Inflammatory macrophage treated with lipopolysaccharide for 4 hours (primary cell): ENCODE measurements at places on chromosomes 2 and 18.

DNA sequence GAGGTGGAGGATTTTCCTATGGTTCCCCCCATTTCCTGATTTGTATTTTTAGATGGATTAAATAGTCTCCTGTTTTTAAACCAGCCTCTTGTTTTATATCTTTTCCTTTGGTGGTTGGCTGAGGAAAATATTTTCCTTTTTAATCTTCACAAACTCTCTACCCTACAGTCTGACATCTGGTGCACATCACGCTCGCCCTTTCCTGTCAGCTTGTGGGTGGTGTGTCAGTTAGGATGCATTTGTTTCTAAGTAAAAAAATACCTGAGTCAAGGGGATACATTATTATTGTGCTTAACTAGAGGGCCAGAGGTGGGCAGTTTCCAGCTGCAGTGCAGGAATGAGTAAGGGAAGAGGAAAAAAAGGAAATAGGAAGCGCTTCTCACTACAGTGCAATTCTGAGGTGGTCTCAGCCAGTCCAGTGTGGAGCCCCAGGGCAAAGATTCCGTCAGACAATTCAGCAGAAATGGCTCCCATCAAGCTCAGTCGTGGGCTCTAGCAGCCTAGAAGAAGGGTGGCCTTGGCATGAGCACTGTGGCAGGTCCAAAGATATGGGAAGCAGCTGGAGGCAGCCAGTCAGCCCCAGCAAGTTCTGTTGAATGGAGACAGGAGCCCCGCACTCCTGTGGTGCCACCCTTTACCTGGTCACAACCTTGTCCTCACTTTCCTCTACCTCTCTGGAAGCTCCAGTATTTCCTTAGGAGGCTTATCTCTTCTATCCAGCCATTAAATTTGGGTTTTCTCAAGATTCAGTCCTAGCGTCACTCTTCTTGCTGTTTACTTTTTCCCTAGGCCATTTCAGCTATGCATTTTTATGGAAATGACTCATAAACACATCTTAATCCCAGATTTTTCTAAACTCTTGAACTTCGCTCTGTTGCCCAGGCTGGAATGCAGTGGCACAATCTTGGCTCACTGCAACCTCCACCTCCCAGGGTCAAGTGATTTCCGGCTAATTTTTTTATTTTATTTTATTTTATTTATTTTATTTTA is 18.5 kb downstream of the SFTPB start:
- no peak for DNase-seq

GRCh38 chr2:182694189-182694588 is 21.9 kb upstream of the DNAJC10 start:
- no peak for DNase-seq

GRCh38 chr2:159194241-159194640 is 92.3 kb downstream of the WDSUB1 start:
- no peak for DNase-seq

DNA sequence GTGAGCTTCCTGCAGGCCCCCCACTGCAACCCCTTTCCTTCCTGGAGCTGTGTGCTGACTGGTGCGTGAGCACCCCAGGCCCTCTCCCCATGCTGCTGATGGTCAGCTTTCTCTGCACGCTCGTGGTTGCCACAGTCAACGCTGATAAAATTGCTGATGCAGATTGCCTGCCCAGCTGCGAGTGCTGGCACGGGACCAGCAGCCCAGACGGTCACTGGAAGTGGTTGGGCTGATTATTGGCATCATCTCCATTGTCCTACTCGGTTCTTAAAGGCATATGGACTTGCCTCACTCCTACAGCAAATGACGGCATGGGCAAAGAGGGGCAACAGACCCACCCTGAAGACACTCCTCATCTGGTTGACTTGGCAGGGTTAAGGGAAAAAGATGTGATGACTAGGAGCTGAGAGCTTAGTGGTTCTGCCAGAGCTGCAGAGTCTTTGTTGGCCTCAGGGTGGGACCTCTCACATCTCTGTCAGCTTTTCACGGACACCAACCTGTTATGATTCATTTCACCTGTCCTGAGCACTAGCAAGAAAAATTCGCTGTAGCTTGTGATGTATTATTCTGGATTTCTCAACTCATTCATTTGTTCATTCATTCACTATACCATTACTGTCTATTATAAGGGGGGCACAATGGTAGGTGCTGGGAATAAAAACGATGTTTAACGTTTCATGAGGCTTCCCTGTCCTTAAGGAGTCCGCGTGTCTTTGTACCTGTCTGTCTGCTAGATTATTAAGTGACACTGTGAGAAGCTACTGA is 38.4 kb downstream of the PAX8 start:
- peak; percentile 54 for DNase-seq

DNA sequence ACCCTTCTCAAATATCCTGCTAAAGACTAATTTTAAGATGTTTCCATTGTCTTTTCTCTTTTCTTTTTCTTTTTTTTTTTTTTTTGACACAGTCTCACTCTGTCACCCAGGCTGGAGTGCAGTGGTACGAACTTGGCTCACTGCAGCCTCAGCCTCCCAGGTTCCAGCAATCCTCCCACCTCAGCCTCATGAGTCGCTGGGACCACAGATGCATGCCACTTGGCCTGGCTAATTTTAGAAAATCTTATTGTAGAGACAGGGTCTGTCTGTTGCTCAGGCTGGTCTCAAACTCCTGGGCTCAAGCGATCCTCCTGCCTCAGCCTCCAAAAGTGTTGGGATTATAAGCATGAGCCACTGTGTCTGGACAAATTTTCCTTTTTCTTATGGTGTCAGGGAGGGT is 167.5 kb downstream of the MCFD2 start:
- no peak for DNase-seq

GRCh38 chr18:26740396-26740795 is 125.1 kb downstream of the AQP4 start:
- no peak for DNase-seq

DNA sequence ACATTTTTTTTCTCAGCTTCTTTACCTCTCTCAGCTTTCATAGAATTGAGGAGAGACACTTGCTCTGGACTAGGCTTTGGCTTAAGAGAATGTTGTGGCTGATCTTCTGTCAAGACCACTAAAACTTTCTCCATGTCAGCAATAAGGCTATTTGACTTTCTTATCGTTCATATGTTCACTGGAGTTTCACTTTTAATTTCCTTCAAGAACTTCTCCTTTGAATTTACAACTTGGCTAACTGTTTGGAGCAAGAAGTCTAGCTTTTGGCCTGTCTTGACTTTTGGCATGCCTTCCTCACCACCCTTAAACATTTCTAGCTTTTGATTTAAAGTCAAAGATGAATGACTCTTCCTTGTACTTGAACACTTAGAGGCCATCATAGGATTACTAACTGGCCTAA is 104.4 kb upstream of the SLC39A10 start:
- peak; percentile 74 for DNase-seq

- peak; percentile 83 for DNase-seq
Observed at GRCh38 chr2:223469270-223470046, 132.7 kb downstream of the SCG2 start.

DNA sequence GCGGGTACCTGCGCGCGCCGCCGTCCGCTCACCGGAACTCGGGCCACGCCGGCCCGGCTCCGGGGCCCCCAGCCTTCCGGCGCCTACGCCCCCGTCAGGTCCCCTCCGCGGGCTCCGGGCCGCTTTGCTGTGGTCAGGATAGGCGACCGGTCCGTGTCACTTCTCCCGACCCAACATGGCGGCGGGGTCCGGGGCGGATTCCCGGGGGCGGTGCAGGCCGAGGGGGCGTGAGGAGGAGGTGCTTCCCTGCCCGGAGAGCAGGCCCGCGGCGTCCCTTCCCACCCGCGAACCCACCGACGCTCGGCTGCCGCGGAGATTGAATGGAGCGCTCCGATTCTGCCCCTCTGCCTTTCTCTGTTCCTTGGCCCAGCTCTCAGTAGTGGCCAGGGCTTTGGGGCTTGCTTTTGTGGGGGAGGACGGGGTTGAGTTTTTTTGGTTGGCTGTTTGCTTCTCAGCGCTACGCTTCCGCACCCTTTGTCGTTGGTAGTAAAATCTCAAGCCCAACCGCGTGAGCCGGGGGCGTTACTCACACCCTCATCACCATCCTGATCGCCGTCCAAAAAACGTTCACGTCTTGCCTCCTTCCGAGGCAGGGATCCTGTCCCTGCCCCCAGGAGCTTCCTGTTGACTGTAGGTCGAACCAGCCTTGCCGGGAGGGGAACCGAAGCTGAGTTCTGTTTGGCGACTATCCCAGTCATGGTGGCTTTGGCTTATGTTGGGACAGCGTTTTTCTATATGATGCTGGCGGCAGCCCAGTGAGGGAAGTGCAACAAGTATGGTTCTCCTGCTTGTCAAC is 532 bp upstream of the YES1 start:
- peak; percentile 38 for DNase-seq

DNA sequence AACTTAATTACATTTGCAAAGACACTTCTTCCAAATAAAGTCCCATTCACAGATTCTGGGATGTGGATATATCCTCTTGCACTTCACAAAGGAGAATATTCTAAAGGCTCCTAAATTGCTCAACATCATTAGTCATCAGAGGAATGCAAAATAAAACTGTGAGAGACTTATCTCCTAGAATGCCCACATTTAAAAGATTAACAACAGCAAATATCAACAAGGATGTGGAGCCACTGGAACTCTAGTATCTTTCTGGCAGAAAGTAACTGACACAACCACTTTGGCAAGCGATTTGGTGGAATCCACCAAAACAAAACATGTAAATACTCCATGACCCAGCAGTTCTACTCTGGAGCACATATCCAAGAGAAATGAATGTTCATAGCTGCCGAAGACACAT is 4.6 kb downstream of the NEU2 start:
- no peak for DNase-seq

- no peak for DNase-seq
Observed at GRCh38 chr18:36993068-36993467, 164.1 kb downstream of the KIAA1328 start.

DNA sequence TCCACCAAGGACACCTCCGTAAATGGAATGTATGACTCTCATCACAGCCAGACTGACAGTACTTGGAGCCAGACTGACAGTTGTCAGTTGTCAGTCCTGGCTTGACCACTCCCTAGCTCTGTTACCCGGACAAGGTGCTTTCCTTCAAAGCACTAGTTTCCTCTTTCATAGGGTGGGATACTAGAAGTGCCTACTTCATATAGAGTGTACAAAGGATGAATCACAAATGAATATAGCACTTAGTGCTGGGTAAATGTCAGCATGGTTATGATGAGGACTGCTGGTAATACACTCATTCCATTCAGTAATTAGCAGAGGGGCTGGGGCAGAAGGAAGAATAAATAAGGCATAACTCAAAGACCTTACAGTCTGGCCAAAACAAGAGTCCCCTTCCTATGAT is 91.4 kb downstream of the ARL4C start:
- DNase-seq: peak; percentile 32

- DNase-seq: peak; percentile 35
Observed at GRCh38 chr2:149313512-149313972, 16.8 kb upstream of the LYPD6 start.

DNA sequence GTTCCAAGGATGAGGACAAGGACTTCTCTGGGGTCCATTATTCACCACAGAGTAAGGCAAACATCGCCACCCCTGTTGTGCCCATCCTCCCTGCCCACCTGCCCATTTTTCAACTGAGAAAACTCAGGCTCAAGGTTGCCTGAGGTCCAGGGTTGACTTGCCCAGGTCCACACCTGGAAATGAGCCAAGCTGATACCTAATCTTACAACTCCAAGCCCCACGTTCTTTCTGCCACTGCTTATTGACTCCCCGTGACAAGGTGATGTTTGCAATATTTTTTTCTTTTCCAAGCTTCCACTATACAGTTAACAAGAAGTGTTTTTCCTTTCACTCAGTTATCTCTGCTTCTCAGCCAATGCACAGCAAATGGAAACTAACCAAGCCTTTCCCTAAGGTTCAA is 39.0 kb downstream of the RNF152 start:
- DNase-seq: no peak

DNA sequence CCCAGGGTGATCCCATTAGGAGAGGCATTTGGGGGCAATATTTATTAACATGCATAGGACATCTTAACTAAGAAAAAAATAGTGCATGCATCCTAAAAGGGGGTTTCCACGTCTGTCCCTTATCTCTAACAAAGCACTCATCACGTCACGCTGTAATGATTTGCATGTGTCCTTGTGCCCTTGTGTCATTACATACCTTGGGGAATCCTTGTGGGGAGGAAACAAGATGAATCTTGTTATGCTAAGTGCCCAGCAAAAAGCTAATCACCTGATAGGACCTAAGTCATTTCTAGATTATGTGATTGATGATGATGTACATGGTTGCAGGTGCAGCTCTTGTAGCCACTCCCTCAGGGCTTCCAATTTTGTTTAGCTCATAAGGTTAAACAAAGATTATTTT is 250.9 kb downstream of the FBXO15 start:
- no peak for DNase-seq

- DNase-seq: no peak
Observed at GRCh38 chr2:110115291-110116032, at the start of gene MALL. Gene MALL (minus strand): TSS chr2:110115822. CDS start chr2:110115792, 30 bp downstream.

DNA sequence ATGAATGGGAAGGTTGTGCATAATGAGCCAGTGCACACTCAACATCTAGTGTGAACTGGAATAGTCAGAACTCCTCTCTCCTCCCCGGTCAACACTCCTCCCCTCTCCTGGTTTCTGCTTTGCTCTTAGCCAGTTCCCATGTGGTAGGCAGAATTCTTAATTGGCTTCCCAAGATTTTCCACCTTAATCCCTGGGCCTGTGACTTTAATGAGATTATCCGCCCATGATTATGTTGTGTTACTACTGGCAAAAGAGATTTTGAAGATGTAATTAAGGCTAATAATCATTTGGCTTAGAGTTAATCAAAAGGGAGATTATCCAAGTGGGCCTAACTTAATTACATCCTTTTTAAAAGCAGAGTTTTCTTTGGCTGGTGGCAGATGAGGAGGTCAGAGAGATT is 34.2 kb upstream of the REV1 start:
- DNase-seq: no peak

DNA sequence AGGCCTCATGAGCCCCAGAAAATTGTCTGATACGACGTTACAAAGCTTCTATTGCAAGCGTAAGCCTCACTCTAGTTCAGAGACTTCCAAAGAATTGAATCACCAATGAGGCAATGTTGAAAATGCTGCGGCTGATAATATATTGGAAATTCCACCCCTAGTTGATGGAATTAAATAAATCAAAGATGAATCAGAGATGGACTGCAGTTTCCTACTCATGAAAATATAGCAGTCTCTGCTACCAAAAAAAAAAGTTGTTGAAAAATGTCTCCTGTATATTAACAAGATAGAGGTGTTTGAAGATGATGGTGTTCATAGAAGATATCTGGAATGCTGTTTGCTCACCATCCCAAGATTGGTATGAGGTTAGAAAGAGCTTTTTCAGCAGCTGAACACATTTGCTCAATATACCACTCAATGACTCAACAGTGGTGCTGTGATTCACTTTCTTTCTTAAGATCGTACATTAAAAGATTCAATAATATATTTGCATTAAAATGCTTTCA is 99.8 kb upstream of the ARHGAP28 start:
- no peak for DNase-seq

- DNase-seq: no peak
Observed at GRCh38 chr18:38032516-38032915, 466.9 kb upstream of the CELF4 start.

DNA sequence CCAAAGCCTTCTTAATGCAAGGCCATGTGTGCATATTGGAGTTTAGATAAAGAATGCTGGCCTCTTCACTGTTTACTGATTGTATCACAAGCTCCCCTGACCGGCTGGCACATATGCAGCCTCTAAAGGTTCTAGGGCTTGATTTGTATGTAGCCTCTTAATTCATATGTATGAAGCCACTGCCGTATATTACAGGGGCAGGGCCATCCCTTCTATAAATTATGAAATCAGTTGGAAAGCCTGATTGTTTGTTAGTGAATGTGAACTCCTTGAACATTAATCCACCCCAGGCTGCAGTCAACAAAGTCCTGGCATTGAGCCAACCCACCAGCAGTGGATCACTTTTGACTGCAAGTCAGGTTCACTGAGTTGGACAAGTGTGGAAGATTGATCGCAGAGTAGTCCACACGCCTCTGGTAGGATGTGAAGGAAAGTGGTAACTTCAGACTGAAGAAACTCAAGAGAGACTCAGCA is 61.6 kb upstream of the PARD3B start:
- no peak for DNase-seq
